CD4-positive, alpha-beta T cell treated with Interleukin-17A for 4 hours (primary cell): ENCODE measurements at places on chromosomes 6 and 20.

DNA sequence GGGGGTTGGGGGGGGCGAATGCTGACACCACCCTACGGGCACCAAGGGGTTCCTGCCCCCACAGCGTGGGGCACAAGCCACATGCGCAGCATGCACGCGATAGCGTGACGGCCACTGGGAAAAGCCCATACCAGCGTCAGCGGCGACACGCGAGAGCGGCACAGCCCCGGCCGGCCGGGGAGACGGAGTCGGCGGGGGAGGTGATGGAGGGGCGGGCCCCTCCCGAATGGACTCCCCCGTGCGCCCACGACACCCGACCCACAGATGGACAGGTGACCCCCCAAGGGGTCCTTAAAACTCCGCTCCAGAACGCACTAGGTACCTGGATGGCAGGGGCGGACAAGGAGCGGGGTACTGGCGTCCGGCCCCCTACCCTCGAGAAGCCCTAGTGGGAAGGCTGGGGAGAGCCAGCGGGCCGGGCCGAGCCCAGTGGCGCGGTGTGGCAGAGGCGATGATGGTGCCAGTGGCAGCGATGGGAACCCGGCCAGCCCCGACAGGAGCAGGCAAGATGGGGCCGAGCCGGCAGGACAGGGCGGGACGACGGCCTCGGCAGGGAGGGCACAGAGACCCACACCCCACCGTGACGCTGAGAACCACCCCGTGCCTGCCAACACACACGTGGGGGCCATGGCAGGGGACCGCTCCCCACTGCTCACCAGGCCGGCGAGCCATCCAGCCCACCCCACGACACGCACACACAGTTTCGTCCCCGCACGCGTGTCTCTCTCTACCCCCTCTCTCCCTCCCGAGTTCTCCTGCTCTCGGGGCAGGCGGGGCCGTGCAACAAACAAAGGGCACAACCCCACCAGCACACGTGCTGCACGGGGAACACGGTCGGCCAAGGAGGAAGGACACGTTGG, 1959.8 kb upstream of the DEFB115 start:
- DNase-seq: no peak

DNA sequence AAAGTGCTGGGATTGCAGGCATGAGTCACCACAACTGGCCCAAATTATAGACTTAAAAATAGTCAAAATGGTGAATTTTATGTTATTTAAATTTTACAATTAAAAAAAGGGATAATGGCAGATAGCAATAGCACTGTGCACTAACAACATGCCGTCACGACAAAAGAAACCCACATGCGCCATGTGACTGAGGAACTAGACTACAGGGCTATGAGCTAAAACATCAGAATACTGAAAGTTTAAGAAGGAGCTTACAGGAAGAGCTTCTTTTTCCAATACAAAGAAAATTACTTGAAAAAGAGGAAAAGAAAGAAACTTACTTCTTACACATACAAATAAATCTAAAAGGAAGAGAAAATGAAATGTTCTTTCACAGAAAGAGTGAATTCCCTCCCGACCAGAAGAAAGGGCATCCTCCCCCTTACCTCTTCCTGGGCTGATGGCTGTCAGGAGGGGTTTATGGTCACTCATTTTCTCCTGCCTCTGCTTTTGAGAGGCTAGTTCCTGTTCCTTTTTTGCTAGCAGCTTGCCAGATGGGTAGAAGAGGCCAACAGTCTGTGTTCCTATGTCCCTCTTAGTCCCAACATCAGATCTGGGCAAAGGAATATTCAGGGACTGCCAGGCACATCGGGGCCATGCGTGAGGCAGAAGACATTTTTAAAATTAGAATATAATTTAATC, 54.5 kb downstream of the DZANK1 start:
- no peak for DNase-seq

DNA sequence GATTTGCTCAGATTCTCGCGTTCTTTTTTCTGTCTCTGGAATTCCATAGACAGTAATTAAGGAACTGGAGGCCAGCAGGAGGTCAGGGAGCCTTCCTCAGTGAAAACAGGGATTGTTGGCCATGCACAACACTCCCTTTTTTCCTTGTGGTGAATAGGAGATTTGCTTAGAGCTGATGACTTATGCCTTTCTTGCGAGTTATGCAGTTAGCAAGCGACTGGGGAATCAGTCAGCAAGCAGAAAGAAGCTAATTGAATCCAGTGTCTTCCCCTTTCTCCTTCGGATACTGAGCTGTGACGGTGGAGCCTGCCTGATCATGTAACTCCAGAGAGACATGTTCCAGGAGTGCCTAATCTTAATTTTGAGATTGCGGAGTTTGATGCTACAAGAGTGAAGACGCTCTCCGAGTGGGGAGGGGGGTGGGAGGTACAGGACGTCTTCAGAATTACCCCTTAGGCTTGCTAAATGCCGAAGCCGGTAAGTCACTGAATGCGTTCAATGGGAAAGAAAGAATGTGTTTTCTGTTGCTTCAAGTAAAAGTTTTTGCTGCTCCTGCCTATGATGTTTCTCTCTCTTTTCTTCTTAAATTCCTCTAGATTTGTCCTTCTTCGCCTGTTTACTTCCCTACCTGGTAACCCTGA, 165.9 kb downstream of the SASH1 start:
- DNase-seq: no peak

DNA sequence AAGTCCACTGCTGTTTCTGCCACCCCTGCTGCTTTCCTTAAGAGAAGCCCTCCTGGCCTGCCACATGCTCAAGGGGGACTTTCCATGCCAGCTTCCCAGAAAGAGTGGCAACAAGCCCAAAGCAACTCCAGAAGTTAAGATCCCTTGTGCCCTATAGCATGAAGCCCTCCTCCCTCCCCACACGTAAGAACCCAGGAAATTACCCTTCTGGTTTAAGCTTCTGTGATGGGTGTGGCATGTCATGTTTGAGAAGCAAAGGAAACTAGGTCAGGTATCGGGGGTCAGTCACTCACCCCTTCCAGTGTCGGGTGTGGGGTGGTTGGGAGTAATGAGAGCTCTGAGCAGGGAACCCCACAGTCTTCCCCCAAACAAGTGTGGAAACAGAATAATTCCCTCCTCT, 196.1 kb downstream of the LRFN2 start:
- no peak for DNase-seq

- peak; percentile 72 for DNase-seq
Measured at GRCh38 chr20:48823960-48824498, 3.8 kb downstream of the PREX1 start.
